ENCODE measurements at places on chromosomes 12 and 14.

DNA sequence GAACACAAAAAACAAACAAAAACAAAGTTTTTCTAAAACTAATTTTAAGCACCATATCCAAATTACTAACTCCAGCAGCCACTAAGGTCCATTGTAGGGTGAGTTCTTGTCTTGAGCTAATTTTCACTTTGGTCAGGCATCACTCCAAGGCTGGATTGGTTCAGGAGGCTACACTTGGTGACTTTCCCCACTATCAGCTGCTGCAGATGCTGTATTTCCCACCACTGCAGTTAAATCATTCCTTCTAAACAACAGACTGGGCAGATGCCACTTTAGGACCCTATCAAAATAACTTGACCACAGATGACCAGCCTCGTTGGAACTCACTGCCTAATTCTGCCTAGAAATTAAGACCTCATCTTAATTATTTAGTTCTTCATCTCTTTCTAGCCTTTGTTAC lies 140.5 kb downstream of the SLC16A7 start:
- peak; percentile 7 for DNase-seq

GRCh38 chr14:71136386-71137060 lies 229.3 kb downstream of the PCNX1 start:
- no peak for DNase-seq

- DNase-seq: no peak
Measured at GRCh38 chr14:49160983-49161382, 425.2 kb downstream of the RPS29 start.

DNA sequence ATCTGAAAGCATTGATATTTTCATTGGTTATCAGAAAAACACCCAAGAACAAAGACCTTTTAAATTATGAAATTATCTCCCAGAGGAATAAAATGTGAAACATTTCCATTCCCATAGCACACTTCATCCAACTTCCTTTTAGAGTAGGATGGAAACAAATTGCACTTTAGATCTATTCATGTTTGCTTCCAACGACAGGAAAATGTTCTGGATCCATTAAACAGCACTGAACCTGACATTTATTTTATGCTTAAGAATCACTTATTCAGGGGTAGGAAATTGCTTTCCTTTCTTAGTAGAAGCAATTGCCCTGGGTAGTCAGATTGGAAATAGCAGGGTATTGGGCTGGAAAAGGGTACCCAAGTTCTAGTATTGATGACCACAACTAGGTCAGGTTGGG lies 28.8 kb upstream of the PTGDR start:
- no peak for DNase-seq

GRCh38 chr14:58863661-58864345 lies 226.0 kb downstream of the DACT1 start:
- peak; percentile 38 for DNase-seq

- peak; percentile 96 for DNase-seq
Measured at GRCh38 chr12:106288494-106289195, 13.9 kb upstream of the TCP11L2 start.

DNA sequence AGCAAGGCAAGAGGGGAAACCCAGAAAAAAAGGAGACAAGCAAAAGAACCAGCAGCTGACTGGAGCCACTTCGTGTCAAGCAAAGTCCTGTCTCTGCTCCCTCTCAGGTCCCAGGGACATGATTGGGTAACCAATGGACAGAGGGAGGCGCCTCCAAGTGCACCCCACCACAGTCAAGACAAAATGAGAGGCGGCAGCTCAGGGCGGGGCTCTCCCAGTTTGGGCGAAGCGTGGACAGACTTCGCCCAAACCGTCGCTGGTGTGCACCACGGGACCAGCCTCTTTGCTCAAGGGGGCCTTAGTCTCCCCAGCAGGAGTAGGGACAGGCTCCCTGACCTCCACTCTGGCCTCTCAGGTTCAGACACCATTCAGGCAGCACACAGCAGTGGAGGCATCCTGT lies 1.5 kb upstream of the BEGAIN start:
- DNase-seq: no peak

DNA sequence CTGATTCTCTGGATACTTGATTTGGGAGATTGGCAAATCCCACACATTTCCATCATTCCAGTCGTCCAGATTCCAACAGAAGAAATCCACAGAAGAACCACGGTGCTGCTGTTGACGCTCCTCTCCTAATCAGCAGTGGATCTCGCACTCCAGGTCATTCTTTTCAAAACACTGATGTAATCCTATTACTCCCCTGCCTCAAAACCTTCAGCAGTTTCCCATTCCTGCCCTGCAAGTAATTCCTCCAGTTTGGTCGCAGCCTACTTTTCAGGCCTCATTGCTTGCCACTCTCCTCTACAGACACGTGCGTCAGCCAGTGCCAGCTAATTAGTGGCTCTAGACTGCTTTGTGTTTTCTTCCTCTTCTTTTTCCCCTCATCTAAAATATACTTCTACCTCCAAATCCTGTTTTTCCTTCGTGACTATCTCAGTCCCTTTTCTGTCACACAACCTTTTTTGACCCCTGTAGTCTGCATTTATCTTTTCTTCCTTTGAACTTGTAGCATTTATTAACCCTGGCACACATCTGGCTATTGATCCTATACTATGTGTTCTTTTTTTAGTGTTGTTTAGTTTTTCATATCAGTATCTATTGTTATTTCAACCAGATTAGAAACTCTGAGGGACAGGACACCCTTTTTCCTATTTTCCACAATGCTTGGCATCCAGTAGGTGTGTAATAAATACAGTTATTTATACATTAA lies 36.8 kb downstream of the PRORP start:
- no peak for DNase-seq

DNA sequence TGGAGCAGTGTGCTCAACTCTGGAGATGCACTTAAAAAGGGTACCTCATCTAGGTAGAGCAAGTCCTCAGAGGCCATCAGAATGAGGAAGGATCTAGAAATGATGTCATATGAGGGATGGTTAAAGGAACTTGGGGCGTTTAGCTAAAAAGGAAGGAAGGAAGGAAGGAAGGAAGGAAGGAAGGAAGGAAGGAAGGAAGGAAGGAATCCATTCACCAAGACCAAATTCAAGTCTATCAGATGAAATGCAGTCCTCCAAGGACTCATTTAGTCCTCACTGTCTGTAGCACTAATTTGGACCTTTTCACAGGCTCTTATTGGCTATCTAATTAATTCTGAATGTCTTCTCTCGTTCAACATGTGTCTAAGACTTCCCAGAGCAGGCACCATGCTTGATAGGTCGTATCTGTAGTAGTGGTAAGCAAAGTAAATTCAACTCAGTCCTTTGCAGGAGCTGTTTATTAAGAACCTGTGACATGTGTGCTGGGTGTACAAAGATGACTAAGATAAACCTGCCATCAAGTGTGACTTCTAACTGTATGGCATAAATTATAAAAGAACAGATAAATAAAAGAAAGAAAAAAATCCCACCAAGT lies 63.5 kb downstream of the LLPH start:
- no peak for DNase-seq
